ENCODE measurements at places on chromosomes 16 and 17.
A peak's percentile ranks its signal among the peaks of the same experiment; 100 is the strongest.

GRCh38 chr17:41518789-41519449 lies at the start of gene KRT15:
KRT15 (minus strand) TSS chr17:41518890; CDS start chr17:41518827, 63 bp downstream.
- no peaks in the 10 kb centered on the region for H3K36me3 ChIP-seq
- peaks cover 30% of the 10 kb centered on the region for H3K4me1 ChIP-seq
- peak within 1 kb of the TSS; percentile 42 for H3K4me3 ChIP-seq
- no peaks in the 10 kb centered on the region for H3K27me3 ChIP-seq
- DNase-seq = no peak

DNA sequence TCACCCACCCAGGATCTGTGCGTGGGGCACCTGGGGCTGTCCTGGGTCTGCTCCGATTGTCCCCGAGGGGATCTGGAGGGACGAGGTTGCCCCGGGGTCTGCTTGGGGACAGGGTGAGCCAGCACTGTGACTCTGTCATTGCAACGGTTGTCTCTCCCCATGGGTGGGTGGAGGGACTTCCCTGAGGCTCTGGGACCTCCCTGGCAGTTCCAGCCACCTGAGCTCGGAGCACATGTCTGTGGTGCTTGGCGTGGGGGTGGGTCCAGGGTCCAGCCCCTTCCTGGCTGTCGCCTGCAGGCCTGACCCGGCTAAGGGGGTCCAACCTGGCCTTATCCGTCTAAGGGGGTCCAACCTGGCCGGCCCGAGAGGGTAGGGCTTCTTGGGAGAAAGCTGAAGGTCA lies 8.5 kb upstream of the CBFA2T3 start:
- H3K27me3 ChIP-seq = no peaks in the 10 kb centered on the region
- DNase-seq = no peak
- H3K4me3 ChIP-seq = no peak overlapping the region
- H3K36me3 ChIP-seq = no peaks in the 10 kb centered on the region

DNA sequence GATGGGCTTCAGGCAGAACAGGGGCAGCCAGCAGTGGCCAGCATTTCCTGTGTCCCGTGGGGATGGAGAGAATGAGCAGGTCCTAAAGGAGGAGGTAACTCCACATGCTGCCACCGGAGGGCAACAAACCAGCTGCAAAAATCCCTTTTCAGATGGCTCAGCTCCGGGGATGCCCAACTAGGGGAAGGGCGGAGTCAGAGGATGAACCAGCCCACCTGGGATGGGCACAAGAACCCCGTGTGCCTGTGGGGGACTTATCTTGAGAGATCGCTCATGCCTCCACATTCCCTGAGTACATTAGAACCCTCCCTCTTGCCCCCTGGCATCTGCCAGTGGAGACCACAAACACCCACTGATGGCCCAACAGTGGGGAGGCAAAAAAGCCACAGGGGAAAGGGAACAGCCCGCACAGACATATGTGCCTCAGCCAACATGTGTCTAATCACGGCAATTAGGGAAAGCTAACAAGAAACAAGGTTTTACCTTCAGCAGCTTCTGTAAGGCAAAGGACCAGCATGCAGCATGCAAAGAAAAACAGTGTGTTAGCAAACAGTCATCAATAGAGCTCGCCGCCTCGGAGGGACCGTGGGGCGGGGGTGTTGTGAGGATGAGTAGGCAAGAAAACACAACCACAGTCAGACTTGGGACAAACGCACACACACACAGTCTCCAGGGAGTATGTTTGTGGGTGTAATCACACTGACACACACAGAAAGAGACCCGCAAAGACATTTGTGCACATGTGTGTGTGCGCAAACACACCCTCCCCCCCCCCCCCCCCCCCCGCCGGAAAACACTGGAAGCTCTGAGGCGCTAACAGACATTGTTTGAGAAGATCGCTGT lies 64.0 kb downstream of the MYO18A start:
- peaks cover 6% of the 10 kb centered on the region for H3K4me1 ChIP-seq
- H3K4me3 ChIP-seq = no peak overlapping the region
- no peaks in the 10 kb centered on the region for H3K27me3 ChIP-seq
- H3K27ac ChIP-seq = no peak overlapping the region
- DNase-seq = no peak

- DNase-seq = no peak
- no peaks in the 10 kb centered on the region for H3K36me3 ChIP-seq
- no peak overlapping the region for H3K4me3 ChIP-seq
- H3K27ac ChIP-seq = no peak overlapping the region
- H3K4me1 ChIP-seq = no peaks in the 10 kb centered on the region
Observed at GRCh38 chr16:22109258-22109898, 17.0 kb downstream of the VWA3A start.

DNA sequence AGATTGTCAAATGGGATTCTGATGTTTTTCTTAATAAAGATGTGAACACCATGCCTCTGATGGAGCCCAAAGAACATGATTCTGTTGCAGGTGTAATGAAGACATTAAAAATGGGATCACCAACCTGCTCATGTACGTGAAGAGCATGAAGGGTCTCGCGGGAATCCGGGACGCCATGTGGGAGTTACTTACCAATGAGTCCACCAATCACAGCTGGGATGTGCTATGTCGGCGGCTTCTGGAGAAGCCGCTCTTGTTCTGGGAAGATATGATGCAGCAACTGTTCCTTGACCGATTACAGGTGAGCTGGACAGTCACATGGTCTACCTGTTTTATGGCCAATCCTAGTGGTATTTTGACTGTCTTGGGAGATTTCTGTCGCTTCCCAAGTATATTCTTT lies 7.6 kb downstream of the COG1 start:
- no peak overlapping the region for H3K4me3 ChIP-seq
- no peak overlapping the region for H3K27ac ChIP-seq
- peaks cover under 1% of the 10 kb centered on the region for H3K4me1 ChIP-seq
- no peaks in the 10 kb centered on the region for H3K27me3 ChIP-seq

DNA sequence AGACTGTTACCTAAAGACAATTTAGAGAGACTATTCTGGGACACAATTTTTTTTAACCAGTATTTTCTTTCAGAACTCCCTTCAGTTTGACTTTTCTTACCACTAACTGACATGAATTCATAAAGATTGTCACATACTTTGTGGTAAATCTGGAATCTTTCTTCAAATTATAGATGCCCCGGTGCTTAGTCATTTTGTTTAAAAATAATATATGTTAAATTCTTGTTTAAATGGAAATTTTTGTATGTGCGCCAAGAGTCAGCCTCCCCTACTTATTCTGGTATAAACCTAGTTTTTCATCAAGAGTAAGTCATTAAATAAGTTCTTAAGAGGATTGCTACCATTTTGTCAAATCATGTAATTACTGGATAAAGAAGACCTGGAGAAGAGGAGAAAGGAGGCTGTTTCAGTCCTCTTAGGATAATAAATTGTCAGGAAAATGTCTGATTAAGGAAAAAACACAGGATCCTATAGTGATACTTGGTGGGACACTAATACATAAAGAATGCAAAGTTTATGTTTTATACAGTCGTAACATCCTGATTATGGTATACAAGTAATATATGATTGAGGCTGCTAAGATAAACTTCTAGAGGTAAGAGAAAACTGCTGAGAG lies 424.4 kb downstream of the PMP22 start:
- DNase-seq = no peak
- H3K36me3 ChIP-seq = no peaks in the 10 kb centered on the region
- no peaks in the 10 kb centered on the region for H3K4me1 ChIP-seq
- H3K27ac ChIP-seq = no peak overlapping the region
- no peaks in the 10 kb centered on the region for H3K27me3 ChIP-seq

DNA sequence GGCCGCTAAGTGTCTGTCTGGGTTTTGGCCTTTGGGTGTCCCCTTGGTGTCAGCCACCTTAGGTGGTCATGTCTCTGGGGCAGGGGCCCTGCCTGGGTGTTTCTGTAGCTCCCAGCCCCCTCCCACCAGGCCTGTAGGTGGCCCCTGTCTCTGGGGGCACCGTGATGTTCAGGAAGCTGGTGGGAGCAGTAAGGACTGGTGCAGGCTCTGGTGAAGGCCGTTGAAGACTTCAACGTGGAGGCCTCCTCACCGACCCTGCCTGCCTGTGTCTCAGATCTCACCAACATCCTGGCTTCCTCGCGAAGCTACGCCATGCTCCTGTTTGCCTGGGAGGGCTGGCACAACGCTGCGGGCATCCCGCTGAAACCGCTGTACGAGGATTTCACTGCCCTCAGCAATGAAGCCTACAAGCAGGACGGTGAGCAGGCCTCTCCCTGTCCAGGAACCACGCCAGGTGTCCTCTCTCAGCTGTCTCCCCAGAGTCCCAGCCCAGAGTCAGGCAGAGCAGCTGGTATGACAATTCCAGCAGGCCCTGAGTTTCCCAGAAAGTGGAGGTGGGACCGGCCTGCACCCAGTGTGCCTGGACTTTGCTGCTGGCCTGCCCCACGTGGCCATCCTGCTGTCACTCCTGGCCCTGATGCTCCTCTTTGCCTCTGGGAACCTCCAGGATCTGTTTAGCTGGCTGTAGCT lies 2.8 kb downstream of the ACE start:
- H3K27me3 ChIP-seq = no peaks in the 10 kb centered on the region
- H3K36me3 ChIP-seq = no peaks in the 10 kb centered on the region
- no peak for DNase-seq
- no peak overlapping the region for H3K4me3 ChIP-seq
- peaks cover 32% of the 10 kb centered on the region for H3K4me1 ChIP-seq

DNA sequence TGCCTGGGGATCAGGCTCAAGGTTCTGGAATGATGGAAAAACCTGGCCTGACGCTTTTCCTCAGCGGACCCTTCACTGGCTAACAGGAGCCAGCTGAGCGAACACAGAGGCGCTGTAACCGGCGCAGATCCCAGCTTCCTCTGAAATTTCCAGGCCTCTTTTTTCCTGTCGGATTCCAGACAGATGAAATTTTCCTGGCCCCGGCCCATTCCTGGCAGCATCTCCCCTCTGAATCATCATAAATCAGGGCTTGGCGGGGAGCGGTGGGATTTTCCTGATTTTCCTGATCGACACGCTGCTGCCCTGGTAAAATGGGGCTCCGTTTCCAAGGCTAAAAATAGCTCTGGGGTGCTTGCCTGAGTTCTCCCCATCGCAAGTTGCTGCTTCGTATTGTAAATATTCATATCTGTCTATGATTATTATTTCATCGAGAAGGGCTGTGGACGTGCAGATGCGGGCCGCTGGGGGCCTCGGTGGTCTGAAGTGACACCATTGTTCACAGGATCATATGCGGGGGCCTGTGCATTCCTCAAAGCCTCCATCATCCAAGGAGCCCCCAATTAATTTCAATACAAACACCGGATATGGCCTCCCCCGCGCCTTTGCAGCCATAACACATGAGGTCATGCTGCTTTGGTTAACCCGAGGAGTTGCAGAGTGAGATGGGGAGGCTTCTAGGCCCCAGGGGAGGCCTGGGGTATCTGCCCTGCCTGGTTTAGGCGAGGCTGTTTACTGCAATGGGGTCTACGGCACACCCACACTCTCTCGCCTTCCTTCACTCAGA lies 45.8 kb upstream of the ETV4 start:
- H3K27ac ChIP-seq = peak overlapping the region; percentile 78
- no peaks in the 10 kb centered on the region for H3K27me3 ChIP-seq
- DNase-seq = no peak
- no peaks in the 10 kb centered on the region for H3K36me3 ChIP-seq
- H3K4me1 ChIP-seq = peaks cover 29% of the 10 kb centered on the region

DNA sequence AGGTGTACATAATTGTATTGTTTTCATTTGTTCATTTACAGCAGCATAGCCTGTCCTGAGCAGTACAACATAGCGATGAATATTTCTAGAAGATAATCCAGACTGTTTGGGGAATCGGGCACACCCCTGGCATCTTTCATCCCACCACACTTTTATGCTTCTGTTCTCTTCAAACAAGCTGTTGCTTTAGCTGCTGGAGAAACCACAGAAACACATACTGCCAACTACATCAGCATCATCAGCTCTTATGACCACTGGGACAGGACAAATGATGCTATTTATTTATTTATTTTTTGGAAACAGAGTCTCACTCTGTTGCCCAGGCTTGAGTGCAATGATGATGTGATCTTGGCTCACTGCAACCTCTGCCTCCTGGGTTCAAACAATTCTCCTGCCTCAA lies 22.6 kb upstream of the HAPSTR1 start:
- DNase-seq = no peak
- H3K36me3 ChIP-seq = no peaks in the 10 kb centered on the region
- no peak overlapping the region for H3K4me3 ChIP-seq
- H3K4me1 ChIP-seq = peaks cover 8% of the 10 kb centered on the region

GRCh38 chr16:50408001-50408561 lies 39.3 kb upstream of the BRD7 start:
- no peaks in the 10 kb centered on the region for H3K27me3 ChIP-seq
- H3K4me3 ChIP-seq = no peak overlapping the region
- DNase-seq = peak; percentile 44
- H3K27ac ChIP-seq = no peak overlapping the region

DNA sequence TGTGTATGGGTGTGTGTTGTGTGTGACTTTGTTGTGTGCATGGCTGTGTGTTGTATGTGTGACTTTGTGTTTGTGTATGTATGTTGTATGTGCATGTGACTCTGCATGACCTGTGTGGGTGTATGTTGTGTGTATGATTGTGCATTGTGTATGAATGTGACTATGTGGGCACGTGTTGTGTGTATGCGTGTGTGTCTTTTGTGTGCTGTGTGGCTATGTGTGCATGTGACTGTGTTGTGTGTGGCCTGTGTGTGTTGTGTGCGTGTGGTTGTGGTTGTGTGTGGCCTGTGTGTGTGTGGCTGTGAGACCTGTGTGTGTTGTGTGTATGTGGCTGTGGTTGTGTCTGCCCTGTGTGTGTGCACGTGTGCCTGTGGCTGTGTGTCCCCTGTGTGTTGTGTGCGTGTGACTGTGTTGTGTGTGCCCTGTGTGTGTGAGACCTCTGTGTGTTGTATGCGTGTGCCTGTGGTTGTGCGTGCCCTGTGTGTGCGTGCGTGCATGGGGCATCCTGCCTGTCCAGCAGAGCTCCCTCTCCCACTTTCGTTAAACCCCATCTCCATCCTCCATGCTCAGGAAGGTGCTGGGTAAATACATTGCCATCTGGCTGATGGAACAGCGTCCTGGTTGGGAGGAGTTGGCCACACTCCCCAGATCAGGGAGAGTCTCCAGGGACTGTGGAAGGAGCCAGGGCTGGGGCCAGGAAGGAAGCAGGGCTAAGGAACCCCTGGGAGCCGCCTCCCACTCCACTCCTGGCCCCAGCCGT lies 90.1 kb upstream of the GSE1 start:
- peaks cover 51% of the 10 kb centered on the region for H3K4me1 ChIP-seq
- no peak for DNase-seq
- no peak overlapping the region for H3K4me3 ChIP-seq
- peak overlapping the region; percentile 73 for H3K27ac ChIP-seq

- H3K4me3 ChIP-seq = peak within 1 kb of the TSS; percentile 18
- DNase-seq = no peak
- peaks cover 36% of the 10 kb centered on the region for H3K27me3 ChIP-seq
- H3K36me3 ChIP-seq = no peaks in the 10 kb centered on the region
- H3K27ac ChIP-seq = no peak within 1 kb of the TSS
Observed at GRCh38 chr17:39607851-39608130, at the start of gene NEUROD2. NEUROD2 (minus strand) TSS chr17:39607920; CDS start chr17:39606599, 1,321 bp downstream.

- H3K27ac ChIP-seq = no peak overlapping the region
- H3K4me3 ChIP-seq = no peak overlapping the region
- no peaks in the 10 kb centered on the region for H3K36me3 ChIP-seq
- H3K27me3 ChIP-seq = no peaks in the 10 kb centered on the region
- no peak for DNase-seq
Observed at GRCh38 chr17:51455931-51456330, 195.6 kb downstream of the UTP18 start.
